ENCODE measurements at places on chromosomes 1 and 21.

GRCh38 chr1:180343921-180344769, 114.1 kb downstream of the LHX4 start:
- DNase-seq = no peak

DNA sequence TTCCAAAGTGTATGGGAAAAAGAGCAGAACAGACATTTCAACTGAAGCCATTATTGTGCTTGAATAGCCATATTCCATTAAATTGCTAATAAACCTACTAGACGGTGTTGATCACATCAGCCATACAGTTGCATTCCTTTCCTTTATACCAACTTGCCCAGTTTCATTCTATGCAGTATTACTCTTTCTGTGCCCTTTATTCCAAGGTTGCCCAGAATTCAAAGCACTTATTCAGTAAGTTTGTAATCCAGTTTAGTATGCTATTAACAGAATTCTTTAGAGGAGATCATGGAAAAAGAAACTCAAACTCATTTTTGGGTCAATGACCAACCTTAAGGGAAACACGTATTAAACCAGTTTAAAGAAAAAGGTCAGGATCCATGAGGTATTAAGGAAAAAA, 89.5 kb downstream of the DDAH1 start:
- no peak for DNase-seq

DNA sequence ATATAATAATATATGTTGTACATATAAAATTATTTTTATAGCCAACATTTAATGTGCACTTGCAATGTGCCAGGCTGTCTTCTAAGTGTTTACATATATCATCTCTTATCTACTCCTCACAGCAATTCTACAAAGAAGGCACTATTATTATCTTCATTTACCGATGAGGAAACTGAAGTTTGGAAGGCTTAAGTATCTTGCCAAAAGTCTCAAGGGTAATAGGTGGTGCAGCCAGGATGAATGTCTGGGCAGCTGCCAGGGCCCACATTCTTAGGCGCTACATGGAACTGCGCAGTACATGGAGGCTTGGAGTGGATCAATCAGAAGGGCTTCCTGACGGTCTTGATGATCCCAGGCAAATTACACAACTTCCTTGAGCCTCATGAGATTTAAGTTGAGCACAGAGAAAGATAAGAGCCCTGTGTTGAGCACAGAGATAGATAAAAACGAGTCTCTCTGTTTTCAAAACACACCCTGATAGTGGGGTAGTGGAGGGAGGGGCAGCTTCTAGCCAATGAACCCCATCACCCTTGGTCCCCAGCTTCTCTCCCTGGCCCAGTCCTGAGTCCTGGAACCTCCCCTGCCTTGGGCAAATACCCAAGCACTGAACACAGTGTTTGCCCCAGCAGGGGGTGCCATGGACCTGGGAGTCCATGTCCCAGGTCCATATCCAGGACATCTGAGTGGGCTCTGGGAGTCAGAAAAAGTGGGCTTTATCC, 9.2 kb downstream of the POU3F1 start:
- DNase-seq = no peak

DNA sequence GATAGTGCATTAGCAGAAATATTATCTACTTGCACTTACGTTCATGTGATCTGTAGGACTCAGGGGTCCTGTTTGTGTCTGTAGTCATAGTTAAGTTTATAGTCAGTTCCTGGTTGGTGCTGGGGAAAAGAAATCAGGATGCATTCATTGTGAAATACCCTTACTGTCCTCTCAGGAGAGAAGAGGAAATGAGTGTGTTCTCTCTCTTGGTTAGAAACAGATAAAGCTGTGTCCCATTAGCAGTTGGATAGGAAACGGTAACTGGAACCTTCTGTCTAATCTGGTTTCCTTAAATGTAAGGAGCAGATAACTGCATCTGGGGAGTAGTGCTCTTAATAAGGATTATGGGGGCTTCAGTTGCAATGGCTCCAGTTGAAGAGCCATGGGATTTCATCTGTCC, 8.9 kb downstream of the SDCCAG8 start:
- no peak for DNase-seq

DNA sequence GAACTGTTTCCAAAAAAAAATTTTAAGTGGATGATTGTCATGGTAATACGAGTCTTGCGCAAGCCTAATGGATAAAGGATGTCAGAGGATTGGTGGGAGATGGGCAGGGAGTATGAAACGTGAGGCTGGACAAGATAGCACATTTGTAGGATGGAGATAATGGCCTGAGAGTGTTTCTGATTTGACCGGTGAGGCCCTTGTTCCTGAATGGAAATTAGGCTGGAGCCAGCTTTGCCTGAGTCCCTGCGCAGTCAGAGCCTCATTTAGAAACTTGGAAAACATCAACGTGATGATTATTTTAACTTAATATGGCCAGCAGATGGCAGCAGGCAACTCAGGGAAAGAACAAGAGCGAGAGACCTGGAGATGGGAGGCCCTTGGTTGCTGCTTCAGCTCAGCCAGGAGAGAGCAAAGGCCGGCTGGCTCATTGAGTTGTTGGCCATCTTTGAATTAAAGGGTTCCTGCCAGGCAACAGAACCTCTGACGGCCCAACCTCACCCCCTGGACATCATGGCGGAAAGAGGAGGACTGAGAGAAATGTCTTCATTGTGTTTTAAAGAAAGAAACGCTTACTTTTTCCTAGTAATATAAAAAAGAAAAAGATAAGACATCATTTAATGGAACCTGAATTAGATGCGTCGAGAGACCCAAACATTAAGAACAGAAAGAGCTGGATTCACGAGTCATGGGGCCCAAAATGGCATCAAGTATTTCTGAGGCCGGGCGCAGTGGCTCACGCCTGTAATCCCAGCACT, 80.3 kb downstream of the SELENOF start:
- DNase-seq = peak; percentile 10

DNA sequence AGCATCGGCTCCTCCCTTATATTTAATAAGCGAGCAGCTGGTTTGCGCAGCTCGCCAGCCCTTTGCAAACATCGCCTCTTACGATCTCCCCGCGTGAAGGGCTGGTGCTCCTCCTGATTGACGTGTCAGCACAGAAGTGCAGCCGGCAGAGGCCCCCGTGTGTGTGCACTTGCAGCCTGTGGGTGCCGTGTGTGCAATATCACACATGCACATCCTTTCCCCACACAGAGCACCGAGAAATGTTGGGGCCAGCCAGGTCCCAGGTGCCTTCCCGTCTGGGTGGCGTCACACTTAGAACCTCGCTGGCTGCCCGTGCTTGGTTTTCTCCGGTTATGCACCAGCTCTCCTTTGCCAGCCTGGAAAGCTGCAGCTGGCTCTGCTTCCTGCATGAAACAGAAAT, 126.6 kb upstream of the AJAP1 start:
- DNase-seq = no peak

GRCh38 chr1:52294580-52294979, 71.4 kb downstream of the CC2D1B start:
- DNase-seq = no peak

- no peak for DNase-seq
These were observed 3.8 kb downstream of the C1orf35 start for GRCh38 chr1:228099331-228099732.
